T1000 (cell line): ENCODE measurements at places on chromosomes 3 and 15.

DNA sequence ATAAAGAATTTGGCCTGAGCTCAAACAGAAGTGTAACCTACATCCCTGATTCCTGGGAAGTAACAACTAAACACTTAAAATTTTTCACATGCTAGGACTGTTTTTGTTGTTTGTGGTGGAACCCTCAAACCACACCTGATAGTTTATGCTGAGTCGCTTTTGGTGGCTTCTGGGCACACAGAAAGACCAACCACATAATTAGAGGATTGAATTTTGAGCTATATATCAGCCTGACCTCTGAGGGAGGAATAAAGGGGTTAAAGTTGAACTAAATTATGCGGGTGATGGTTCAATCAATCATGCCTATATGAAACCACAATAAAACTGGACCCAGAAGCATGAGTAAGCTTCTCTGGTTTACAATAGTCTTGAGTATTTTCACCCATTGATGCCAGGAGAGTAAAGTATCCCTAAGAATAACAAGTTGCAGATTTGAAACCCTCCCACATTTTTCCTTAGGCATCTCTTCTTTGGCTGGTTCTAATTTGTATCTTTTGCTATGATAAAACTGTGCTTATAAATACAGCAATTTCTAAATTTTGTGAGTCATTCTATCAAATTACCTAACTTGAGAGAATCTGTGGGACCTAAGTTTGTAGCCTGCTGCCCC lies 1304.5 kb upstream of the GBE1 start:
- peak; percentile 6 for DNase-seq

DNA sequence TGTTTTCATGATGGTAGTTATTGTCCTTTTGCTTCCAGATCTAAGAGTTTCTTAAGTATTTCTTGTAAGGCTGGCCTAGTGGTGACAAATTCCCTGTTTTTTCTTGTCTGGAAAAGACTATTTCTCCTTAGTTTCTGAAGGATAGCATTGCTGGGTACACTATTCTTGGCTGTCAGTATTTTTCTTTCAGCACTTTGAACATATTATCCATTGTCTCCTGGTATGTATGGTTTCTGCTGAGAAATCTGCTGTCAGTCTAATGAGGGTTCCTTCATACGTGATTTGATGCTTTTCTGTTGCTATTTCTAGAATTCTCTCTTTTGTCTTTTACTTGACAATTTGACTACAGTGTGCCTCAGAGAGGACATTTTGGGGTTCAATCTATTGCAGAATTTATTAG lies 134.3 kb downstream of the CGGBP1 start:
- DNase-seq: no peak

- DNase-seq: peak; percentile 16
These were observed 13.6 kb downstream of the TMOD3 start for GRCh38 chr15:51842852-51843737.

GRCh38 chr15:31065824-31066223 lies 35.7 kb downstream of the TRPM1 start:
- no peak for DNase-seq

DNA sequence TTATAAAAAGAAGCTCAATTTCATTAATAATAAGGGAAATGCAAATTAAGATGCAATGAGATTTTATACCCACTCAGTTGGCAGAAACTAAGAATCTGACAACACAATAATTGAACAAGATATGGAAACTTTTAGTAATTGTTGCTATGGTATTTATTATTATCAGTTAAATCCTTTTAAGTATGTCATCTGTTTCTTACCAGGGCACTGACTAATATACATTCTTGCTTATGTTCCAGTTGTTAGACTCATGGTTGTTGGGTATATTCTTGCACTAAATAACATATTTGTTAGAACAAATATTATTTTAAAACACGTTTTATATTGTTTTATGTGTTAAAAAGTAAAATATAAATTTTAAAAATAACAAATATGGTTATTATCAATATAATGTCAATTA lies 690.3 kb downstream of the MECOM start:
- DNase-seq: no peak

GRCh38 chr15:41630616-41631217 lies 29.5 kb upstream of the MGA start:
- DNase-seq: no peak

GRCh38 chr3:186414735-186415419 lies 52.8 kb upstream of the DGKG start:
- no peak for DNase-seq

- DNase-seq: no peak
These were observed 59.8 kb upstream of the INSYN1 start for GRCh38 chr15:73812806-73813465.

GRCh38 chr3:100400419-100400779 lies 490 bp downstream of the TOMM70 start:
- no peak for DNase-seq

DNA sequence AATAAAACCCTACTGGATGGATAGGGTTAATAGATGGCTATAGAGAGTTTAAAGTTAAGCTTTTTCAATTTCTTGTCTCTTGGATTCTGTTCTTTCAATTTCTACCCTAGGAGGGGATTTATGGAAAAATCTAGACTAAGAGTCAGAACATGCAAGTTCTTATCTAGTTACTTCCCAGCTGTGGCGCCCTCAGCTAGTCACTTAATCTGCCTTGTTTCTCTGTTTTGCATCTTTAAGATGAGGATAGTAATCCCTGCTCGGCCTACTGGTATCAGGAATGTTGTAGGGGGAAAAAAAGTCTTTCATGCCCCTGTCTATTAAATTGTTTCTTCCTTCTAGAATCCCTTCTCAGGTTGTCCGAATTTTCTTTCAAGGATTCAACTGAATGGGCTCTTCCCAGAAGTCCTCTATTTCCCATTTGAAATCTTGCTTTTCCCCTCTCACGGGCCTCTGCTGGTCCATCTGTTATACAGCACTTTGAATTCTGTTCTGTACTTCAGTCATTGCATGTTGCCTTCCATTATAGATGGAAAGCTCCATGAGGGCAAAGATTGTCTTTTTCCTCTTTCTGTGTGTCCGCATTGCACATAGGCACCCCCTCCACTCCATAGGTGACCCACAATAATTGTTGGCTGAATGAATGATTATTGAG lies 4.4 kb downstream of the KCTD6 start:
- DNase-seq: no peak

GRCh38 chr3:50487181-50487580 lies 16.3 kb downstream of the CACNA2D2 start:
- no peak for DNase-seq

DNA sequence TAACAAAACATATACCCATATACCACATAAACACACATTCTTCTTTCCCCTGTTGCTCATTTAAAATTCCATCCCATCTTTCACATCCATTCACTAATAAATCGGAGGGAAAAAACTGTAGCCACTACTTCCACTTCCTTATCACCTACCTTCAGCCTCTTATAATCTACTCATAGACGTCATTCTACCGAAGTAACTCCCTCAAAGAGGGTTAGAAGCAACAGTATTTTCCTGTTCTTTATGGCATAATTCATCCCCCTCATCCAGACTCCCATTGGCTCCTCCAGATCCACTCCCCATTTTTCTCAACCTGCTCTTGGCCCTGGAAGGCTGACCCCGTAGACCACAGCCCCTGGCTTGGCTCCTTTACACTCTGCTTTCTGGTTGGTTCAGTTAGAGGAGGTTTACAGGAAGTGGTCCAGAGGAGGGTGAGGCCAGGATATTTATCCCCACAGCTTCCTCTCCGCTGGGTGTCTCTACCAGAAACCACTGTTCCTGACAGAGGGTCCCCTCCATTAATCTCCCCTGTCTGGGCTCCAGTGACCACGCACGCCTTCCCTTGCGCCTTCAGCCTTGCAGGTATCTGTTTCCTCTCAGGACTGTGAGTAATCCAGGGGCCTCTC lies 46.3 kb downstream of the FMN1 start:
- no peak for DNase-seq
